Panc1 (cell line): ENCODE measurements at places on chromosomes 4 and X. TPM values are rescaled to one million over a fixed set of nuclear protein-coding genes. Genes with fewer than 3 reads are reported as not detected.

Gene FGF5
- 1.3 TPM for total RNA-seq

Gene CXXC4
- total RNA-seq = 0.59 TPM

Gene UGT2B17
- not detected for total RNA-seq

Gene ARR3
- total RNA-seq = not detected

DNA sequence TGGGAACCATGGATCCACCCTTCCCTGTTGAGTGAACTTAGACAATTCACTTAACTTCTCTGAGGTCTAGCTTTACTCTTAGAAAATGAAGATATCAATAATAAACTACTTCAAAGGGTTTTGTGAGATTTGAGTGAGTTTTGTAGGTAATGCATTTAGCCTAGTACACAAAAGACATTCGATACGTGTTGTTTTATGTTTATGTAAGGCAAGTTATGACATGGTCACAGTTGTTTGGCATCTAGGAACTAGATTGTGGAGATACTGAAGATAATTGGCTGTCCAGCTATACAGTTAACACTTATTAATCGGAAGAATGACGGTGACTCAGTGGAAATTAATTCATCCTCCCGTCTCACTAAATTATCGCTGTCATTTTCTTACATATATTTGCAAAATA is 1781.1 kb upstream of the TENM3 start:
- no peaks in the 10 kb centered on the region for H3K4me1 ChIP-seq
- no peak for DNase-seq
- H3K36me3 ChIP-seq = no peaks in the 10 kb centered on the region
- no peaks in the 10 kb centered on the region for H3K27me3 ChIP-seq
- no peak overlapping the region for H3K4me3 ChIP-seq

DNA sequence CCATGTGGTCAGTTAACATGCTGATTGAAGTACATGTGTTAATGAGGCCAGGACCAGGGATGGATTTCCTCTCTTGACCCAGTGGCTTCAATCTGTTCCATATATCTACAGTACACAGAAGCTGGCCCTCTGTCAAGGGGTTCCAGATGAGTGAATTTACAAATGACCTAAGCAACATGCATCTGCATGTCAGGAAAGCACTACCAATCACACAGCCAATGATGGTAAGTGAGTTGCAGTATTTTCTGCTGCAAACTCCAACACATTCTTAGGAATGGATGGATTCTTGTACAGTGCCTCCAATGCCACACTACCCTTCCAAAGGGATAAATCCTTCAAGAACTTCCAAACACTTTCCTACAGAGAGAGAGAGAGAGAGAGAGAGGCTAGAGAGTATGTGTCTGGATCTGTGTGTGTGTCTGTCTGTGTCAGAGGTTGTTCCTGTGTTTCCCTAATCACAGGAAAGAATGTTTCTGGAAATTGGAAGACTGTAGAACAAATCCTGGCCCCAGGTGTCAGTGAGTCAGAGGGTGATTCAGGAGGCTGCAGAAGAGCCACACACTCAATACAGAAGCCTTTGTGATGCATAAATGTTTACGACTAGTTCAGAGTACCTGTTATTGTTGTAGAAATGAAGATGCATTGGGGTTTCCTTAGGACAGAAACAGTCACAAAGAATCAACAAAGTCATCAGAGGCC is 107.5 kb downstream of the GUCY2F start:
- no peaks in the 10 kb centered on the region for H3K27me3 ChIP-seq
- no peaks in the 10 kb centered on the region for H3K36me3 ChIP-seq
- H3K4me3 ChIP-seq = no peak overlapping the region
- H3K4me1 ChIP-seq = no peaks in the 10 kb centered on the region

- no peak overlapping the region for H3K27ac ChIP-seq
- peaks cover 5% of the 10 kb centered on the region for H3K27me3 ChIP-seq
- H3K4me1 ChIP-seq = no peaks in the 10 kb centered on the region
- no peak for DNase-seq
- H3K4me3 ChIP-seq = no peak overlapping the region
- no peaks in the 10 kb centered on the region; the same call in 1 of the 2 replicates for H3K36me3 ChIP-seq
Measured at GRCh38 chr4:107751670-107752069, 31.6 kb upstream of the PAPSS1 start.

GRCh38 chr4:143025081-143025704 is 159.5 kb upstream of the USP38 start:
- H3K4me3 ChIP-seq = no peak overlapping the region
- H3K4me1 ChIP-seq = no peaks in the 10 kb centered on the region
- no peak for DNase-seq
- H3K36me3 ChIP-seq = no peaks in the 10 kb centered on the region

DNA sequence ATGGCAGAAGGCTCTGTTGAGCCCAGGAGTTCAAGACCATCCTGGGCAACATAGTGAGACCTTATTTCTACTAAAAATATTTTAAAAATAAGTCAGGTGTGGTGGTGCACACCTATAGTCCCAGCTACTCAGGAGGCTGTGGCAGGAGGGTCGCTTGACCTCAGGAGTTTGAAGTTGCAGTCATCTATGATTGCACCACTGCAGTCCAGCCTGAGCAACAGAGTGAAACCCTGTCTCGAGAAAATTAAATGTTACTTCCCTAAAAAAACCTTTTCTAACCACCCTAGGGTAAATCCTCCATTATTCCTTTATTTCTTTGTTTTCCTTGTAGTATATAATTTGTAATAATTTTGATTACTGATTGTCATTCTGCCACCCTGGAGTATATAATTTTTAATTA is 7.9 kb downstream of the FAM200B start:
- H3K4me1 ChIP-seq = no peaks in the 10 kb centered on the region
- no peak for DNase-seq
- peaks cover 12% of the 10 kb centered on the region; the same call in 1 of the 2 replicates for H3K36me3 ChIP-seq
- H3K27me3 ChIP-seq = no peaks in the 10 kb centered on the region
- H3K4me3 ChIP-seq = no peak overlapping the region
- no peak overlapping the region for H3K27ac ChIP-seq

- no peaks in the 10 kb centered on the region; the same call in 1 of the 2 replicates for H3K36me3 ChIP-seq
- H3K27ac ChIP-seq = no peak overlapping the region
- no peaks in the 10 kb centered on the region for H3K4me1 ChIP-seq
- no peaks in the 10 kb centered on the region for H3K27me3 ChIP-seq
- no peak overlapping the region for H3K4me3 ChIP-seq
- no peak for DNase-seq
Measured at GRCh38 chr4:56026596-56026995, 77.9 kb downstream of the CEP135 start.

GRCh38 chr4:119205690-119206089 is 6.8 kb upstream of the USP53 start:
- H3K36me3 ChIP-seq = no peaks in the 10 kb centered on the region
- no peak overlapping the region for H3K4me3 ChIP-seq
- H3K27ac ChIP-seq = no peak overlapping the region
- no peak for DNase-seq
- H3K4me1 ChIP-seq = no peaks in the 10 kb centered on the region

GRCh38 chr4:72555377-72555831 is 13.6 kb downstream of the ADAMTS3 start:
- no peak overlapping the region for H3K27ac ChIP-seq
- H3K4me1 ChIP-seq = no peaks in the 10 kb centered on the region
- H3K4me3 ChIP-seq = no peak overlapping the region

DNA sequence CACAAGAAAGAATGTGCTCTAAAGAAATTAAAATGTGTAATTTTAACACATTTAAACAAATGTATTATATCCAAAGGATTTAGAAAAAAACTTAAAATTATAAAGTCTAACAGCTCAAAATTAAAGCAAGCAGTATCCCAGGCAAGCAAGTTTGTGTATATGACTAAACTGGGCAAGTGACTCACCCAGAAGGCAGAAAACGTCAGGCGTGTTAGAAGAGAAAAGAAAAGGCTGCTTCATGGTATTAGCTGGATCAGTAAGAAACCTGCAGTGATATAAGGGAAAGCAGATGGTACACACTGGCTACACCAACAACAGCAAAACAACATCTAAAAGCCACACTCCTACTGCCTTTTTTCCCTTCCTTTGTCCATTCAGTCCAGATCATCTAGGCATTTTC is 250.6 kb upstream of the NDST3 start:
- no peaks in the 10 kb centered on the region for H3K36me3 ChIP-seq
- no peaks in the 10 kb centered on the region for H3K4me1 ChIP-seq
- H3K27ac ChIP-seq = no peak overlapping the region
- no peak overlapping the region for H3K4me3 ChIP-seq

DNA sequence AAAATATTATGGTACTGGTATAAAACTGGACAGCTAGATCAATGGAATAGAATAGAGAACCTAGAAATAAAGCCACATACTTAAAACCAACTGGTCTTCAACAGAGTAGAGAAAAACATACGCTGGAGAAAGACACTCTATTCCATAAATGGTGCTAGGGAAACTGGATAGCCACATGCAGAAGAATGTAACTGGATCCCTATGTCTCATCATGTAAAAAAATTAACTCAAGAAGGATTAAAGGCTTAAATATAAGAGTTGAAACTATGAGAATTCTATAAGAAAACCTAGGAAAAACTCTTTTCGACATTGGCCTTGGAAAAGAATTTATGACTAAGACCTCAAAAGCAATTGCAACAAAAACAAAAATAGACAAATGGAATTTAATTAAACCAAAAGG is 114.6 kb downstream of the PCDH18 start:
- H3K36me3 ChIP-seq = no peaks in the 10 kb centered on the region
- H3K27ac ChIP-seq = no peak overlapping the region
- H3K4me1 ChIP-seq = no peaks in the 10 kb centered on the region
- no peaks in the 10 kb centered on the region for H3K27me3 ChIP-seq

DNA sequence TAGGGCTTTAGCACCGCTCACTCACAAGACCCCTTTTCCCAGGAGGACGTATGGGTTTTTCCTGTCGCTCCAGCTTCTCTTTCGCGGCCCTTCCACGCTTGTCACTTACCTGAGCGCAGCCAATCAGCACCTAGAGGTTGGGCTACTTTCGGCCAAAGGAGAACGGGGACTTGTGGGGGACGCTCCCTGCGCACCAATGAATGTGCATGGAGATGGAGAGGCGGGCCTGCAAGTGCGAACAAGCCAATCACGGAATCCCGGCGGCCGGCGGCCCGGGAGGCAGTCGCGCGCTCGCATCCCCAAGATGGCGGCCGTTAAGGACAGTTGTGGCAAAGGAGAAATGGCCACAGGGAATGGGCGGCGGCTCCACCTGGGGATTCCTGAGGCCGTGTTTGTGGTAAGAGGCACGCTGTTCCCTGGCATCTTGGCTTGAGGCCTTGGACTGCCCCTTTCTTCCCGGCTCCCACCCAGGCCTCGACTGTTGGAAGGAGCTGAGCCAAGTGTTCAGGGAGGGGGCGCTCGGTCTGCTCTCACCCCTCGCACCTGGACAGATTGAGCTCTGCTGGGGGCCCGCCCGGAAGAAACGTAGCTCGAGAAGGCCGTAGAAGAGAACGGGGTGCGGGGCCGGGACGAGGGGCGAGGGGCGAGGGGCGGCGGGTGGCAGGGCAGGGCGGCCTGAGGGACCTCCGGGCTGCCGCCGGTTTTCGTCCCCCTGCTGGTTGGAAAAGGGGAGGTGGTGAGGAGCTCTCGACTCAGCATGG is at the start of gene VBP1:
TSS of gene VBP1 (plus strand) at position 282 of the 761 bp plus-strand sequence. CDS start at position 305, 23 bp downstream.
- H3K36me3 ChIP-seq = peaks cover 7% of the 10 kb centered on the region; the same call in 1 of the 2 replicates
- peak within 1 kb of the TSS; percentile 83 for H3K27ac ChIP-seq
- no peaks in the 10 kb centered on the region for H3K27me3 ChIP-seq
- peaks cover 21% of the 10 kb centered on the region for H3K4me1 ChIP-seq
- H3K4me3 ChIP-seq = peak within 1 kb of the TSS; percentile 94
- peak; percentile 88 for DNase-seq

- no peaks in the 10 kb centered on the region for H3K36me3 ChIP-seq
- no peak for DNase-seq
- H3K4me1 ChIP-seq = no peaks in the 10 kb centered on the region
- no peak overlapping the region for H3K4me3 ChIP-seq
- no peaks in the 10 kb centered on the region for H3K27me3 ChIP-seq
- H3K27ac ChIP-seq = no peak overlapping the region
Measured at GRCh38 chrX:32998776-32999175, 212.6 kb downstream of the DMD start.

DNA sequence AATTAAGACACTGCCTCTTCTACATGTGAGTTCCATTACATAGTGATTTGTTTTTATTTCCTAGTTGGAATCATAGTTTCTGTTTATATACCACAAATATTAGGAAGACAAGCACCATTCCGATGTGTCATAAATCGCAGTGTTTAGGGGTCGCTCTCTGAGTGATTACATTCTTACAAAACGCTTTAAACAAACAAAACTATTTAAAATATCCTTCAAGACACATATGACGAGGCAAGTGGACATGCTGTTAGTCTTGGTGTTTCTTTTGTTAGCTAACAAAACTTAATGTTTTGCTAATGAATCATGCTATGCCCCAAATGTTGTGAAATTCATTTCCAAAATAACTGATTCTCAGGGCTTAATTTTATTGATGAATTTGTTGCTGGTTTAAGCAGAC is 1219.3 kb upstream of the PRKX start:
- H3K36me3 ChIP-seq = no peaks in the 10 kb centered on the region
- no peak overlapping the region for H3K4me3 ChIP-seq
- no peaks in the 10 kb centered on the region for H3K27me3 ChIP-seq

GRCh38 chr4:31598639-31599038 is 878.5 kb downstream of the PCDH7 start:
- H3K27me3 ChIP-seq = no peaks in the 10 kb centered on the region
- no peak overlapping the region for H3K27ac ChIP-seq
- no peaks in the 10 kb centered on the region for H3K4me1 ChIP-seq
- no peaks in the 10 kb centered on the region for H3K36me3 ChIP-seq
- no peak for DNase-seq

GRCh38 chr4:86155766-86156165 is 204.1 kb downstream of the MAPK10 start:
- no peaks in the 10 kb centered on the region for H3K4me1 ChIP-seq
- no peaks in the 10 kb centered on the region for H3K36me3 ChIP-seq
- DNase-seq = no peak
- no peak overlapping the region for H3K27ac ChIP-seq
- no peak overlapping the region for H3K4me3 ChIP-seq

DNA sequence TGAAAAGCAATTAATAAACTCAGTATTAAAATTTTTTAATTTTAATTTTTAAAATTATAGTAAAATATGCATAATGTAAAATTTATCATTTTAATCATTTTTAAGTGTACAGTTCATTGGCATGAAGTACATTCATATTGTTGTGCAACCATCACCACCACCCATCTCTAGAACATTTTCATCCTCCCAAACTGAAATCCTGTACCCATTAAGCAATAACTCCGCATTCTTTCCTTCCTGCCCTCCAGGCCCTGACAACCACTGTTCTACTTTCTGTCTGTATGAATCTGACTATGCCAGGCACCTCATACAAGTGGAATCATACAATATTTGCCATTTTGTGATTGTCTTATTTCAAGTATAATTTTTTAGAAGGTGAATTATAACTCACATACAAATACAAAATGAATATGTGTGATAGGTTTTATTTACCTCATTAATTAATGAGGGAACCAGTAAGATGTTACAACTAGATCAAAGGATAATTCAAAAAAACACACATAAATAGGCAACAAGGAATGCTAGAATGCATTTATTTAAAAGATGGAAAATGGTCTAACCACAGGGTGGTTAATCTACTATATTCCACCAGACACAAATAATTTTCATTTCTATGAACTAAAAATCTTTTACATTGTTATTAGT is 13.1 kb upstream of the AFF1 start:
- no peak for DNase-seq
- no peaks in the 10 kb centered on the region for H3K27me3 ChIP-seq
- H3K36me3 ChIP-seq = no peaks in the 10 kb centered on the region; the same call in 1 of the 2 replicates
- no peaks in the 10 kb centered on the region for H3K4me1 ChIP-seq
- H3K27ac ChIP-seq = no peak overlapping the region
- H3K4me3 ChIP-seq = no peak overlapping the region

- no peak for DNase-seq
- H3K4me3 ChIP-seq = no peak overlapping the region
- H3K36me3 ChIP-seq = no peaks in the 10 kb centered on the region
Measured at GRCh38 chr4:81142744-81143143, 72.3 kb downstream of the PRKG2 start.

- H3K27ac ChIP-seq = no peak overlapping the region
- no peaks in the 10 kb centered on the region for H3K4me1 ChIP-seq
- H3K36me3 ChIP-seq = no peaks in the 10 kb centered on the region
- no peak overlapping the region for H3K4me3 ChIP-seq
- DNase-seq = no peak
- no peaks in the 10 kb centered on the region for H3K27me3 ChIP-seq
Measured at GRCh38 chr4:109378076-109378475, 55.5 kb upstream of the SEC24B start.
